Stimulated activated CD8-positive, alpha-beta memory T cell treated with anti-CD3 and anti-CD28 coated beads, Interleukin-4, amount 100 ng/mL, for 1 hour (primary cell): ENCODE measurements at places on chromosomes 13 and 19.
A peak's percentile ranks its signal among the peaks of the same experiment; 100 is the strongest.

GRCh38 chr13:25179011-25179410 is 6.9 kb upstream of the AMER2 start:
- DNase-seq = no peak

DNA sequence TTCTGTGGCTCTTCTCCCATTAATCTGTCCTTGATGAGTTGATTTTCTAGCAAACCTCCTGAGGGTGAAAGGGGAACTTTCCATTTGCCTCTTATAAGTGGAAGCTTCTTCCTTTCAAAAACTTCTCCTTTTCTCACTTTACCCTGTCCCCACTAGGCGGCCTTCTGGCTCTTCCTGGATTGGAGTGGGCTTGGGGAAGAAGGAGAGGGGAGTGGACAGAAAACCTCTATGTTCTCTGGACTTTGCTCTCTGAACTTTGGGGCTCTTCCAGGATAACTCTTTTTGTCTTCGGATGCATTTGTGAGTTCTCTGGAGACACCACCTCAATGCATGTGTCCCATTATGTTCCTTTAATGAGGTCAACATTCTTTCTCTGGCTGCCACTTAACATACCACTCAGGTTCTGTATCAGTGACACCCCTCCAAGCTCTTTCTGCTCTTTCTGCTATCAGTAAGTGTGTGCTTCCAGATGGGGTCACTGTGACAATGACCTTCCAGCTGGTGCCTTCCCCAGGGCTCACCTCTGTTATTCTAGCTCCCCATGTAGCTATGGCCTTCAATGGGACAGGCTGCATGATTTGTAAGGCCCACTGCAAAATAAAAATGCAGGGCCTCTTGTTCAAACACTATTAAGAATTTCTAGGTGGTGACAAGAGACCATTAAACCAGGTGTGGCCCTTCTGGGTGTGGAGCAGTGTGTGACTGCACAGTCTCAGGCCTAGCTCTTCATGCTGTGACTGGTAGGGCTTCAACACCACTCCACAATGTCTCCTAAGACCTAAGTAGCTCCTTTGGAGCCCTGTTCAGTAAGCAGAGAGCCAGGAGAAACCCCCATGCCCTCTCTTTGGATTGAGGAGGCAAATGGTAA is 389.2 kb downstream of the EFNB2 start:
- no peak for DNase-seq

DNA sequence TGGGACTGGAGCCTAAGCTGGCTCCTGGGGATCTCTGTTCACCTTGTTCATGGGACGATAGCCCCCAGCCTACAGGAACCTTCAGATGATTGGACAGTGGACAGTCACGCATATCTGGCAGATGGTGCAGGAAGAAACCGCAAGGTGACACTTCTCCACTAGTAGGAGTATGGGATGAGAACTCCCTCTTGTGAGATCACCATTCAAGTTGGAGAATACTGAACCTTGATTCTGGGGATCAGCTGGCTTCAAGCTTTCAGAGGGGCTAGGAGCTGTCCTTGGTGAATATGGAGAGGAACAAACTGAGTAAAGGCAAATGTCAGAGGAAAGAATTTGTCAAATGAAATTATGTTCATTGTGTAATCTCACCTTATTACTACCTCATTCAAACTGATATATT is 204.5 kb downstream of the PDS5B start:
- no peak for DNase-seq

GRCh38 chr19:970695-971094 is 13.4 kb upstream of the WDR18 start:
- DNase-seq = no peak

DNA sequence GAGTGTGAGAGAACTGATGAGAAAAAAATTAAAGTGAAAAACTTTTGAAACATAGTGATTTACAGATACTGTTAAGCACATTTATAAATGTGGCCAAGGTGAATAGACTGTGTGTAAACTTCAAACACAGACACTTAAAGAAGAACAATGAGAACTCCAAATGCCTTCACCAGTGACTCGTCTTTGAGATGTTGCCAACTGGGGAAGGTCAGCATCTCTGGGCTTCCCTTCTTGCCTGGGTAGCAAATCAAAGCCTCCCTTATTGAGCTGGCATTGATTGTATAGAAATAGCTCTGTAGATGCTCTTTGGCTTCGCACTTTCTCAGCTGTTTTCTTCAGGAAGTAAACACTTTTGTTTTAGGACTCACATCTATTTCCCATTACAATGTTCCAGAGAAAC is 177.3 kb upstream of the SGCG start:
- no peak for DNase-seq

GRCh38 chr13:25819856-25820530 is 231.8 kb downstream of the SHISA2 start:
- DNase-seq = no peak

GRCh38 chr13:41658057-41658661 is 200.8 kb downstream of the RGCC start:
- no peak for DNase-seq

- no peak for DNase-seq
Measured at GRCh38 chr13:25280396-25280795, 6.9 kb downstream of the MTMR6 start.

DNA sequence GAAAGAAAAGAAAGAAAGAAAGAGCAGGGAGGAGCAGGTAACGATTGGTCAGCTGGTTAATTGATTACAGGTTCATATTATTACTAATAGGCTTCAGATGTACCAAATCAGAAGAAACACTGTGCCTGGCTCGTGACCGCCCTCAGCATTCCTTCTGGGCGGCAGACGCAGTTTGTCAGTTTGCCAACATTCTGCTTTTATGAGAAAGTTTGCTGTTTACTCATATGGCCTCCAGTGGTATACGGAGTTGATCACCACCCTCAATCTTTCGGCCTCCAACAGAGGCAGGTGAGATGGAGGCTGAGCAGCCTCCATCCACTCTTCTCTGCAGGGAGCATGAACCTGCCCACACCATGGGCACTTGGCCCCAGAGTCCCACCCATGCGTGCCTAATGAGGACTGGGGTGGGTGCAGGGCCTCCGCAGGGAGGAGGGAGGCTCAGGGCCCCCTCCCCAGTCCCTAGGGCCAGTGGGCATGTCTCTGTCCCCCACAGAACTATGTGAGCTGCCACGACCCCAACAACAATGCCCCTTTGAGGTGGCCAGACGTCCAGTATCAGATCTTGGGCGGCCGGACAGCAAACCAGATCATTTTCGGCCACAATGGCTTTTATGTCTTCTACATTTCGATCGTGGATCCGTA is 8.8 kb downstream of the PRR22 start:
- DNase-seq = no peak

DNA sequence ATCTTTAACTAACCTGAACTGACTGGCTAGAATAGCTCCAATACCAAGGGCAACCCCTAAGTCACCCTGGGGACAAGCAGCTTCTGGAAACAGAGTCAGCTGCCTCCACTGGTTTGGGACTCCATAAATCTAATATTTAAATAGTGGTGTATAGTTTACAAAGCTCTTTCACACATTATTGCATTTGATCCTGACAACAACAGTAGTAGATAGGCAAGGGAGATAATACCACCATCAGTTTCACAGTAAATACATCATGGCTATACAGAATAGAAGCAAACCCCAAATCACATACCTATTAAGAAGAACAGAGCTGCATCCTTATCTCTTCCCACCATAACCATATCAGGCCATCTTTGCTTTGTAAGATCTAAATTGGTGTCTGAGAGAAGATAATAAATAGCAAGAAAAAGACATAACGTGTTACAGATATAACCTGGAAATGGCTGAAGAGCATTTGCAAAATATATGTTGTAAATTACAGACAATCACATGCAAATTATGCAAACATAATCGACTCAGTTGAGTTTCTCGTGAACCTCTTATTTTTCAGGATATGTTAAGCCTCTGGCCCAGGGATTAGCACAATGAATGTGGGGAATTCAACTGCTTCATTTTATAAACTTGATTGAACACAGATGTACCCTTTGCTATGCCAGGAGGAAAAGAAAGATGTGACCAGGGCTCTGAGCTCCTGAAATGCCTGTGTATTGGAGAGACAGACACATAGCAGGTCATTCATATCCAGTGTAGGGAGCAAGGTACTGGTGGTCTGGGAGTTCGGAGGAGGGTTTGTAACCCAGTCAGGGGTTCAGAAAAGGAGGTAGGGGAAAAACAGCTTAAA is 142.5 kb downstream of the SLC7A1 start:
- DNase-seq = no peak

DNA sequence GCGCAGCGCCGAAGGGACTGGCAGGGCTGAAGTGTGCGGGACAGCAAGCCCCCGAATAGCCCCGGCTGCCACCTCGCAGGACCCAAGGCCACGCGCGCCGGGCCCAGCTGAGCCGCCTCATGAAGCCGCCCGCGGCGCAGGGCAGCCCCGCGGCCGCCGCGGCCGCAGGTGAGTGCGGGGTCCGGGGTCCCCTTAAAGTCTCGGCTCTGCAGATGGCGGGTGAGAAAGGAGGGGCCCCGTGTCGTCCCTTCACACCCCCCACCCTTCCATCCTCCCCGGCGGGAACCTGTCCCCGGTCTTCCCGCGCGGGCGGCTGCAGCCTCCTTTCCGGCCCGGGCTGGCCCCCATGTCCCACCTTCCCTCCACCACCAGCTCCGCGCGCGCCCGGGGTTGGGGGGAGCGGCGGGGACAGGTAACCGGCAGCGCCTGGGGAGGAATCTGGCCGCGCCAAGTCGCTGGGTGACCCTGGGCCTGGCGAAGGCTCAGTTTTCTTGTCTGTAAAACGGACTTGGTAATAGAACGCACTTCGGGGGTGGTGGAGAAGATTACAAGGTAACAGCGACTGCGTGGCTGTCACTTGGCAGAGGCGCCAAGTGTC is 338 bp downstream of the RGCC start:
- DNase-seq = no peak

DNA sequence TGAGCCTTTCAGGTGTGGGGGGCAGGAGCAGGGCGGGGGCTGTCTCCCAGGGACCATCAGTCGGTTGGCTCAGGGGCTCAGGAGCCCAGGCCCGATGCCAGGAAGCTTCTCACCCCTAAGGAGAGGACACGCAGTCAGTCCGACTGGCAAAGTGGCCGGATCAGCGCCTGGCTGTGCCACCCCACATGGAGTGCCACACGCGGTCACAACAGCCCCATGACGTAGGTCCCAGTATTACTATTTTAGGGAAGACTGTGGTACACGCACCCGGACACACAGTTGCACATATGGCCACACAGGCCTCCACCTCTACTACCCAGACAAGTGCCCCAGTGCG is 29.3 kb upstream of the GRTP1 start:
- DNase-seq = no peak

DNA sequence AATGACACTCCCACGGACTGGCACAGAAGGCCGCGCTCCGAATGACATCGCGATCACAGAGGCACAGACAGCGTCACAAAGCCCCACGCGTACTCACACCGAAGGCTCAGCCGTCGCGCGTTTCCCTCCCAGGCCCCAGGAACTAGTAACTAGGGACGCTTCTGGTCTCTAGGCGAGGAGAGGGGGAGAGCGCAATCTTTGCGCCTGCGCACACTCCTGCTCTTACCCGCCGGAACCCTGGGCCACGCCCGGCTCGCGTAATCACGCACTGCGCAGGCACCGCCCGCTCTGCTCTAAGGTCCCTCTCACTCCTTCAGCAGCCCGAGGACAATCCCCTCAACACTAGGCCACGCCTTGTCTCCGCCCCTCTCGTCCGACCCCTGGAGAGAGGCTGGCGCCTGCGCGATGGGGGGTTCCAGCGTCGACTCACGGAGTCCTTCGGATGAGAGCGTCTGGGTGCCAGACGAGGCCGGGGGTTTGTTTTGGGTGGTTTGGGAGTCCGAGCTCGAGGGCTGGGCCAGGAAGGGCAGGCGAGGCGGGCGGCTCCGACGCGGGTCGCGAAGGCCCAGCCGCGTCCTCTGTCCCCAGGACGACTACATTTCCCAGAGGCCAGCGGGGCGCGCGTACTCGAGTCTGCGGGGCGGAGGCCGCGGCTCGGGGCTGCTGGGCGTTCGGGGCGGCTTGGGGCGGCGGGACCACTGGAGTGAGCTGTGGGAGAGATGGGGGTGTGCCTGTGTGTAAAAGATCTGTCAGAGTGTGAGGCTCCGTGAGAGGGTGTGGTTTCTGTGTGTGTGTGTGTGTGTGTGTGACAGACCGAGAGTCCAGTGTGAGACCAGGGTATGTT is at the start of gene ZNF471:
Gene ZNF471 (plus strand): TSS at position 410 of the 844 bp plus-strand sequence. CDS start 3,717 bp downstream, outside the sequence.
- peak; percentile 68 for DNase-seq

DNA sequence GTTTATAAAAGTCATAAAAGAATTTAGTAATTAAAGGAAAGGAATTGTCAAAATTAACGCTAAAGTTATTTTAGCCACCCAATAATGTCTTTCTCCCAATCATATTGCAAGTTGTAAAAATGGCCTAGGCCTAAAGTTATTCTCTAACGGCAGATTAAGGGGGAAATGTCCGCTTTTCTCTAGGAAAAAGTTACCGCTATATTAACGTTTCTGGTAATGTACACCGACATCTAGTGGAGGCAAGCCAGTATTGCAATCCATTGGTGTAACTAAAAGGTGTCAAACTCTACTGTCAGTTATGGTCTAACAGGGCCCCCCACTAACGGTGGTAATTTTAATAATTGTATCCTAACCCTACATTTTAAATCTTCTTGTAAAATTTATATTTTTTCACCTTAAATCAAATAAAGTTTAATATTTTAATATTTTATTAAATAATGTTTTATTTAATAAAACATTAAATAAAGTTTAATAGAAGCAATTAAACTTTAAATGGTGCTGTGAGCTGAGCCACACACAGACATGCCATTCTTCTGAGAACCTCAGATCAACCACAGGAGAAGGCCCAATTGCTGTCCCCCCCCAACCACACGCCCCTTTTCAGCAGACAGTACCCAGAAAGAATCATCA is 35.9 kb upstream of the ZSCAN5A start:
- DNase-seq = no peak

DNA sequence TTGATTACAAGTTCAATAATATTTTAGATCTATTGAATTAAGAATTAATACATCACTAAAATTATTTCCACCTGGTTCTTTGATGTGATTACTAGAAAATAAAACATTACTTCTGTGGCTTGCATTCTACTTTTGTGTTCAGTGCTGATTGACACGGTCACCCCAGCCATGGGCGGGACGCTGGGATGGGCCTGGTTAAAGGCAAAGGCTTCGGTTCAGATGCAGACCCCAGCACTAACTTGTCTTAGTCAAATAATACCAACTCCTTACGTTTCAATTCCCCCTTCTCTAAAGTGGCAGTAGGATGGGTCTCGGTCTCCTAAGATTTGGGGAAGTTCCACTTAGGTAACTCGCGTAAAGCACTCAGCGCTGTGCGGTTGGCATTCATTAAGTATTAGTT is 144.9 kb downstream of the URI1 start:
- no peak for DNase-seq

- no peak for DNase-seq
Measured at GRCh38 chr13:49220856-49221589, 885 bp downstream of the MLNR start.

DNA sequence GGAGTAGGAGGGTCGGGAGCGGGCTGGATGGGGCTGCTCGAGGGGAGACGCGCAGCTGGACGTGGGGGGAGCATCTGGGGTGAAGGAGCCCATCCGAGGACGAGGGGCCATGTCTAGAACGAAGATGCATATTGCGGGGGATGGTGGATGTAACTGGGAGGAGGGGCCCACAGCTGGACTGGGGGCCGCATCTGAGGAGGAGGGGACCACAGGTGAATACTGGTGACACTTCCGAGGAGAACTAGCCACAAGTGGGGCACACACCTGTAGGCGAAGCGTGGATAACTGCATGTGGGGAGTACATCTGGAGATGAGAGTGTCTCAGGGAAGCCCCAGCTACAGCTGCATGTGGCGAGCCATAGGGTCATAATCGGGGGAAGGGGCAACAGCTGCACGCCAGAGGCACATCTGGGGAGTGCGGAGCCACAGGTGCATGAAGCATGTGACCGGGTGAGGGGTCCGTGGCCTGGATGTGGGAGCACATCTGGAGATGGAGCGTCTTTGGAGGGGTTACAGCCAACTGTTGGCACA is 402 bp downstream of the ZSWIM9 start:
- no peak for DNase-seq
